PC-3 (cell line): ENCODE measurements at places on chromosomes 5 and 9.

- DNase-seq = peak; percentile 48
These were observed 73.5 kb downstream of the WWC1 start for GRCh38 chr5:168364750-168365550.

DNA sequence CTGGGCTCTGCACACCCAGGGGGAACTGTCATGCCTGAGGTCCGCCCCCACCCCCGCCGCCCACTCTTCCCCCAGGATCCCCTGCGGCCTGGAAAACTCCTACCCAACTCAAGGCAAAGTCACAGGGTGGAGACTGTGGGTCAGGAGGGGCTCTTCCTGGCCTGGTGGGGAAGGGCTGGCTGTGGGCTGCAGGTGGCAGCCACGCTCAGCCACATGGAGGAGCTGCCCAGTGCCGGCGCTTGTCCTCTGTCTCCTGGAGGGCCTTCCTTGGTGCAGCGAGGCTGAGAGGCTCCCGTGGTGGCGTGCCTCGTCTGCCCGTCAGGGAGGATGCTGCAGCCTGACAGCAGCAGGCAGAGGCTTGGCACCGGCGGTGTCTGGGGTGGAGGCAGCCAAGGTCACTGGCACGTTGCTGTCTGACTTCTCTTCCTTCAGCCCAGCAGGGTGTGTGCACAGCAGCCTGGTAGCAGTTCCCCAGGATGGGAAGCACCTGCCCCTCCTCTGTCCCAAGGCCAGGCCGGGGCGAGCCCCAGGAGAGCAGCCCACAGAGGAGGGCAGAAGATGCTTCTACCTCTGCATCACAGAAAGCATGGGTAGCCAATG lies 78.1 kb downstream of the ADAMTS2 start:
- no peak for DNase-seq

DNA sequence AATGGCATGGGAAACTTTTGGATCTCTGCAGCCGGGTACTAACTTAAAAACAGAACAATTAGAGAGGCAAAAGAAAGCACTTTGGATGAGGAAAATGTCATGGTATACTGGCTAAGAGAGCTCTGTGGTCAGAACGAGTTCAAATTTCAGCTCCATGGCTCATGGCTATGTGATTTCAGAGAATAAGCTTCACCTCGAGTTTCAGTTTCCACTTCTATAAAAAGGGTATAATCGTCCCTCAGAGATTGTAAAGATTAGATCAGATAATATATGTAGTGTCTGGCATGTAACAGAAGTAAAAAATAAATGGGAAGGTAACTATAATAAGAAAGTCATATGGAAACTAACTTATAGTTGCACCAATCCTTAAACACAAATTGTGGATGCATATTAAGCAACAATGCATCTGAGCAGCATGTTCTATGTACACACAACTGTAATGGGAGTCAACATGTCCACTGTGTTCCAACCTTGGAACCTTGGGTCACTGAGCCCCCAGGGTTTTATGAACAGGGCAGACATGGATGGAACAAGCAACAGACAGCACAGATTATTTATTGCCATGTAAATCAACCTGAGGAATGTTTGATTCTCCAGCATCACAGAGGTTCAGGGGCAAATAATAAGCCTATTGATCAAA lies 145.4 kb downstream of the MAPKAP1 start:
- no peak for DNase-seq

GRCh38 chr5:140868721-140869554 lies at the start of gene PCDHA11:
Gene PCDHA11 (plus strand): TSS chr5:140868957. CDS start chr5:140869104, 147 bp downstream.
- DNase-seq = no peak

- no peak for DNase-seq
These were observed 174.6 kb downstream of the GDNF start for GRCh38 chr5:37665272-37665671.

- no peak for DNase-seq
These were observed 99.5 kb downstream of the LHFPL2 start for GRCh38 chr5:78549043-78549442.

DNA sequence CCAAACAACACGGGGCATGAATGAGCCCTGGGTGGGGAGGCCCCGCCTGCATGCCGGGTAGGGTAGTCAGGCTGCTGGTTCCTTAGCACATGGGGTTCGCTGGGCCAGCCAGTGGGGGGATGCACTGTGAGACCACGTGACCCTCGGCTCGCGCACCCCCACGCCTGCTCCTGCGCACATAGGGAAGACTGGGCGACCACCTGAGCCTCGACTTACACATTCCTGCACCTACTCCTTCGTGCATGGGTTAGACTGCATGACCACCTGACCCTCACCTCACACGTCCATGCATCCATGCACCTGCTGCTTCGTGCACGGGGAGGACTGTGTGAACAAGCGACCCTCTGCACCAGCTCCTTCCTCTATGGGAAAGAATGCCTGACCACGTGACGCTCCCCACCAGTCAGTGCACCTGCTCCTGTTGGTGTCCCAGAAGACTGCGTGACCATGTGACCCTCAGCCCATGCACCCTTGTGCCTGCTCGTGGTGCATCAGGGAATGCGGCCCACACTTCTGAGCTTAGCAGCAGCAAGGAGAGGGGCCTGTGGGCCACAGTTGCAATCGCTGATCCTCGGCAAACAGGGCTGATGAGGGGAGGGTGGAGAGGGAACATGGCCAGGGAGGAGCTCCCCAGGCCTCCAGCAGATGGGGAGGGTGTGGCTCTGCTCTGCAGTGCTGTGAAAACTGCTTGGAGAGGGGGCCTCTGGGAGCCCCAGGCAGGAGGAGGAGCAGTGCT lies 18.1 kb downstream of the LPCAT1 start:
- no peak for DNase-seq

DNA sequence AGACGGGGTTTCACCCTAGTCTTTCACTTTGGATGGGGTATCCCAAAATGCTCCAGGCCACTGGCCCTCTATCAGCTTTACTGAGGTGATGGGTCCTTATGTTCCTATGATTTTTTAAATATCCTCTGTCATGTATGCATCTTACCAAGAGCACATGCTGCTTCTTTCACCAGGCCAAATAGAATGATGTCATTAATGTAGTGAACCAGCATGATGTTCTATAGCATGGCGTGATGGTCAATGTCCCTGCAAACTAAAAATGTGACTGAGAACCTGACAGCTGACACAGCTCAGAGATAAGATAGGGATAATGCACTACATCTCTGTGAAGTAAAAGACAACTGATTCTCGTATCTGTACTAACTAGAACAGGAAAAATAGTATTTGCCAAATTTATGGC lies 103.6 kb downstream of the SLC1A3 start:
- no peak for DNase-seq

DNA sequence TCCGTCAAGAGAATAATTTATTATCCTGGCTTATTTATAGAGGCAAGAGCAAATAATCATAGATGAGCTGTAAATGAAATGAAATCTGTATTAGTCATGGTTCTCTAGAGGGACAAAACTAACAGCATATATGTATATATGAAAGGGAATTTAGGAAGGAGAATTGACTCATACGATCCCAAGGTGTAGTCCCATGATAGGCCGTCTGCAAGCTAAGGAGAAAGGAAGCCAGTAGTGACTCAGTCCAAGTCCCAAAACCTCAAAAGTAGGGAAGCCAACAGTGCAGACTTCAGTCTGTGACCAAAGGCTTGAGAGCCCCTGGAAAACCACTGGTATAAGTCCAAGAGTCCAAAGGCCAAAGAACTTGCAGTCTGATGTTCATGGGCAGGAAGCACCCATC lies 515.9 kb upstream of the CYLC2 start:
- DNase-seq = peak; percentile 51

DNA sequence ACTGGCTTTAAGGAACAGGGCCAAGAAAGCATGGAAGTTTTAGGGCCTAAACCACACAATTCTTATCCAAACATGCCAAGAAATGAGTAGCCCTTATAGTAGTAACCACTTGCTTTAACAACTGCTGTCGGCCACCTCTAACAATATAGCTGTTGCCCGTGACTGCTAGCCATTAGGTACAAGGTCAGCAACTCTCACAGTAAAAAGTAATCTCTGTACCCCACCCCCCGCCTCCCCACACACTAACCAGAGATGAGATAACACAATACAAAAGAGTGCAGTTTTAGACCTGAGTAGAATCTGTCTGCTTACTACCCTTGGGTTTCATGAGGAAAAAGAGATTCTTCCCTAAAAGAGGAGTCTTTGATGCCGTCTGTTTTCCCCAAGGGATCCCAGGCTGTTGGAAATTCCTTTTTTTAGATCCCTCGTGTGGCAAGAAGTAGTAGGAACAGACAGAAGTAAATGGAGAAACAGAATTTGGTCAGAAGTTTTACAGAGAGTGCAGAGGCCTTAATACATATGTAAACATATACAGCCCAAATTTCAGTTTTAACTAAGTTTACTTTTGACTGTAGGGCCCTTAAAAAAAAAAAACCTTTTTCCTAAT lies 94.3 kb downstream of the WDR41 start:
- no peak for DNase-seq

- DNase-seq = no peak
These were observed 48.6 kb upstream of the RNU6ATAC start for GRCh38 chr9:134212809-134213507.

- DNase-seq = no peak
These were observed 79.2 kb downstream of the MEGF10 start for GRCh38 chr5:127369796-127370195.

- no peak for DNase-seq
These were observed 84.8 kb upstream of the ALDH1A1 start for GRCh38 chr9:73037613-73038012.

DNA sequence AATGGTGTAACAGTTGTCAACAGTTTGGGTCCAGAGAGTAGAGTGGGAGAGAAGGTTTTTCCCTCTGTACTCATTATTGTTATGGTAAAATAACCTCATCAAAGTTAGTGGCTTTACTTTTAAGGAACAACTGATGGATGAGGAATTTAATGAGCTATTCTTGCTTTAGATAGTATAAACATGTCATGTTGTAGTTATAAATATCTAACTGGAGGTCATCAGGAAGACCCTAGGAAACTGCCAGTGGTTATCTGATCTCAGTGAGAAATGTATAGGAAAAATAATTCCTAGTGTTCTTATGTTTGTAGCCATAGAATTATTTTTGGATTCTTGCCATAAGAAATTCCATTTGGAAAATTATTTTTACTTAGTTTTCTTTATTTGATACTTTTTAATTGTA lies 4.1 kb downstream of the ERCC6L2 start:
- no peak for DNase-seq

- no peak for DNase-seq
These were observed 129.5 kb downstream of the RNF180 start for GRCh38 chr5:64295101-64295500.

GRCh38 chr9:114480746-114481435 lies 24.4 kb downstream of the WHRN start:
- DNase-seq = no peak

GRCh38 chr5:52469835-52470234 lies 317.9 kb upstream of the ITGA1 start:
- no peak for DNase-seq

DNA sequence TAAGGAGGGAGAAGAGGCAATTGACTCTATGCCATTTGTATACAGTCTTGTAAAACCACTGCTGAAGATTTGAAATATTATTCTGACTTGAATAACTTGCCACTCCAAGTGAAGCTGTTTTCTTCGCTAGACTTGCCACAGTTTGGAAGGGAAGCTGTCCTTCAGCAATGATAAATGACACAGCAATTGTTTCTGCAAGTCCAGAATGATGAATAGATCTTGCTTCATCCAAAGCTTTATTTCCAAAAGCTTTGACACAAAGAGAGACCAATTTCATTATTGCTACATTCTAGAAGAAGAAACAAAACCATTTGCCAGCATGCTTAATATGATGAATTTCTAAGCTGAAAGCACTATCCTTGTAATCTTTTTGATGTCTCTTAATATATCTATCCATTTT lies 73.7 kb downstream of the ZNF366 start:
- DNase-seq = no peak

GRCh38 chr5:179307013-179307800 lies 38.1 kb downstream of the ADAMTS2 start:
- DNase-seq = no peak

GRCh38 chr5:151808451-151809169 lies 36.9 kb downstream of the G3BP1 start:
- no peak for DNase-seq

- DNase-seq = peak; percentile 15
These were observed 63.0 kb downstream of the TSSK1B start for GRCh38 chr5:113371721-113372196.

DNA sequence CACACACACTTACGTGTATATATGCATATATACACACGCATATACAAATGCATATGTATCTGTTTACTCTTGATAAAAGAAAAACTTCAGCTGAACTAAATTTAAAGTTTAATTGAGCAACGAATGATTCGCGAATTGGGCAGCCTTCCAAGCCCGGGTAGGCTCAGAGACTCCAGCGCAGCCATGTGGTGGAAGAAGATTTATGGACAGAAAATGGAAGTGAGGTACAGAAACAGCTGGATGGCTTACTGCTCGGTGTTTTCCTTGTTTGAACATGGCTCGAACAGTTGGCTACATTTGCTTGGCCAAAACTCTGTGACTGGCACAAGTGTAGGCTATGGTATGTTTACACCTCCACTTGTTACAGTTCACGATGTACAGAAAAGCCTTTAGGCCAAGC lies 239.3 kb upstream of the PRDM9 start:
- no peak for DNase-seq
